NCI-H1105 (cell line): ENCODE measurements at places on chromosomes 1 and 21.

- no peak for DNase-seq
These were observed 7.3 kb downstream of the SYNC start for GRCh38 chr1:32695098-32695904.

- DNase-seq: no peak
These were observed 57.9 kb downstream of the MIER1 start for GRCh38 chr1:66982561-66983260.

DNA sequence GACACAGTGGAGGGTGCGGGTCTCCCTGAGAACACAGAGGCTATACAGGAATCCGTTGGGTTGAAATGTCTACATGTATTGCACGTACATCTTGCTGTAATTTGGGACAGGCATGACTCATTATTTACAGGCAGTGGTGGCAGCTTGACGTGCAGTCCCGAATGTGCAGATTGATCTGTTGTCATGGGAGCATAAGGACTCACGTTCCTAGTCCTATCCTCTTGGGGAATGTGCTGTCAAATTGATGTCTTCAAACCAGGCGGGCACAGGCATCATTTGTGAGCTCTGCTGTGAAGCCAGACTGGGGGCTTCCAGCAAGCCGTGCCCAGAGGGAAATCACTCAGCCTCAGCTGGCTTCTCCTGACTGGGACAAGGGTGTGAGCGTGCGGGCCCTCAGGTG, 40.5 kb downstream of the S100B start:
- no peak for DNase-seq

DNA sequence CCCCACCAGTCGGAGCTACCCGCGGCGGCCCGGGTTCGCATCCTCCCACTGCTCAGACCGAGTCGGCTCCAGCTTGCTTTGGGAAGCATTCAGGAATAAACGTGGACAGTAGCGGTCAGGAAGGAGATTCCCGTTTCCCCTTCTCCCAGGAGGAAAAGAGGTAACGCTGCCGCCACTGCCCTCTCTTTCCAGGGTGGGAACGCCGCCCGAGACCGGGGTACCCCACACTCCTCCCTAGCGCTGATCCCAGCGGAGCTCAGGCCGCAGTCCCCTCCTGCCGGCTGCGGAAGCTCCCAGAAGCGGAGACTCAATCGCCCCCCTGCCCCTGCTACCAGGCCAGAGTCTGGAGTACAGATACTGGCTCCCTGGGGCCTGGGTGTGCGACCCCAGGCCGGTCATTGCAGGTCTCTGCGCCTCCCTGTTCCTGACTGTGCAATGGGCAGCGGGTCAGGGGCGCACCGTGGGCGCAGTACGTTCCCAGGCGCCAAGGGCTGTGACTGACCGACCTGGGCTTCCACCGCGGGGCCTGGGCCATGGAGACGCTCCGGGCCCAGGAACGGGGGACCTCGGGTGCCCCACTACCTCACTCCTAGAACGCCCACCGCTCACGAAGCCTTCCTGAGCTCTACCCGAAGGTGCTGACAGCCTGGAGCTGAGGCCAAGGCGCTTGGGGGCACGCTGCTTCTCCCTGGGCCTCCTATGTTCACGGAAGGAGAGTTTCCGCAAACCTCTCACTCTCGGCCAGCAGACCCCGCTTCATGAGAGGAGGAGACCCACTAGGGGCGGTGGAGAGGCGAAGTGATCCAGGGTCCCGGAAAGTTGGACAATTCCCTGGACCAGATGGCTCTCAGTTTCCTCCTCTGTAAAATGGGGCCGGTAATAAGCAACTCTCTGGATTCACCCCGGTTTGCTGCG, 7.8 kb downstream of the DMRTA2 start:
- DNase-seq: no peak

- DNase-seq: no peak
These were observed 9.7 kb upstream of the MYBPHL start for GRCh38 chr1:109316506-109316905.

DNA sequence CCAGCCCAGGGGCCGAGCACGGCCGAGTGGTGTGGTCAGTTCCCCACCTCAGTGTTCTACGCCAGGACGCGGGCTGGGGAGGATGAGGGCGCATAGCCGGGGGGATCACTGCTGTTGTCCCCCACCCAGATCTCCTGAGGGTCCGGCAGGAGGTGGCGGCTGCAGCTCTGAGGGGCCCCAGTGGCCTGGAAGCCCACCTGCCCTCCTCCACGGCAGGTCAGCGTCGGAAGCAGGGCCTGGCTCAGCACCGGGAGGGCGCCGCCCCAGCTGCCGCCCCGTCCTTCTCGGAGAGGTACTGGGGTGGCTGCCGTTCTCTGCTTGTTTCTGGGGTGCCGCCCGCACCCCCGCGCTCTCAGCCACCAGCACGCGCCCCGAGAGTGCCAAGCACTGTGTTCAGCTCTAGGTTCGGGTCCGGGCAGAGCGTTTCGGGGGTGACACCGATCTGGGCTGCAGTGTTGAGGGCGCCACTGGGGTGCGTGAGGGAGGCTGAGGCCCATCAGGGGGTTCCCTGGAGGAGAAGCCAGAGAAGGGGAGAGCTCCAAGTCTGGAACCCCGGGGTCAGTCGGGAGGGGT, 17.4 kb downstream of the SAMD11 start:
- DNase-seq: no peak

GRCh38 chr1:117113199-117113598, 8.3 kb downstream of the TRIM45 start:
- DNase-seq: no peak

- no peak for DNase-seq
These were observed 75.2 kb upstream of the LRRN2 start for GRCh38 chr1:204760757-204761156.

DNA sequence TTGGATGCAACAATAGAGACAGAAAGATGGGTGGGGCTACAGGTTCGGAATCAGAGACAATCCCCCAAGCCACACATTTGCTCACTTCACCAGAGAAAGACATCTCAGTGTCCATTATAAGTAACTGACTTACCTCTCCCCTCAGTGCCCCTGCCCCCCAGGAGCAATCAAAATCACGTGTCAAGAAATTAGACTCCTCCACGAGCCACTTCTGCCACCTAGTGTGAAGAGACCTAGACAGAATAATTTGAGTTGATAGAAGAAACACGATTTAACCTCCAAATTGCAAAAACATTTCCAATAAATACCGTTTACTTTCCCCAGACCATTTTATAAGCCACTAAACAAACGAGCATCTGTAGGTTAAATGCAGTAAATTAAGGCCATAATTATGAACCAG, 123.2 kb downstream of the SLC30A10 start:
- no peak for DNase-seq

- peak; percentile 58 for DNase-seq
These were observed 35.5 kb downstream of the CACHD1 start for GRCh38 chr1:64505232-64505943.

GRCh38 chr1:27981145-27981544, 21.4 kb downstream of the XKR8 start:
- no peak for DNase-seq

- DNase-seq: no peak
These were observed 3.6 kb upstream of the ABCA4 start for GRCh38 chr1:94124538-94124937.
